ENCODE measurements at places on chromosomes 13 and 19. TPM values are rescaled to one million over a fixed set of nuclear protein-coding genes. Genes with fewer than 3 reads are reported as not detected.

GRCh38 chr13:30325668-30326067, 18.3 kb upstream of the KATNAL1 start:
- DNase-seq, result no peak
- no peaks in the 10 kb centered on the region for H3K36me3 ChIP-seq
- H3K27me3 ChIP-seq, result no peaks in the 10 kb centered on the region
- peaks cover 2% of the 10 kb centered on the region for H3K4me1 ChIP-seq

DNA sequence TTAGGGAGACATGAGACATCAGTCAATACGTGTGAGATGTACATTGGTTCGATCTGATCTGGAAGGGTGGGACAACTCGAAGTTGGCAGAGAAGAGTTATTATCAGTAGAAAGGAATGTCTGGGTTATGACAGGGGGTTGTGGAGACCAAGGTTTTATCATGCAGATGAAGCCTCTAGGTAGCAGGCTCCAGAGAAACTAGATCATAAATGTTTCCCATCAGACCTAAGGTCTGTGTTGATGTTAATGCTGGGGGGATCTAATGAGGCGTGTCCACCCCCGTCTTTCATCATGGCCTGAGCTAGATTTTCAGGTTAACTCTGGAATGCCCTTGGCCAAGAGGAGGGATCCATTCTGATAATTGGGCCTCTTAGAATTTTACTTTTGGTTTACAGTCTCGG, 187.0 kb upstream of the KL start:
- H3K4me3 ChIP-seq, result no peak overlapping the region
- H3K27me3 ChIP-seq, result no peaks in the 10 kb centered on the region
- H3K27ac ChIP-seq, result no peak overlapping the region
- H3K4me1 ChIP-seq, result no peaks in the 10 kb centered on the region
- no peaks in the 10 kb centered on the region for H3K36me3 ChIP-seq

DNA sequence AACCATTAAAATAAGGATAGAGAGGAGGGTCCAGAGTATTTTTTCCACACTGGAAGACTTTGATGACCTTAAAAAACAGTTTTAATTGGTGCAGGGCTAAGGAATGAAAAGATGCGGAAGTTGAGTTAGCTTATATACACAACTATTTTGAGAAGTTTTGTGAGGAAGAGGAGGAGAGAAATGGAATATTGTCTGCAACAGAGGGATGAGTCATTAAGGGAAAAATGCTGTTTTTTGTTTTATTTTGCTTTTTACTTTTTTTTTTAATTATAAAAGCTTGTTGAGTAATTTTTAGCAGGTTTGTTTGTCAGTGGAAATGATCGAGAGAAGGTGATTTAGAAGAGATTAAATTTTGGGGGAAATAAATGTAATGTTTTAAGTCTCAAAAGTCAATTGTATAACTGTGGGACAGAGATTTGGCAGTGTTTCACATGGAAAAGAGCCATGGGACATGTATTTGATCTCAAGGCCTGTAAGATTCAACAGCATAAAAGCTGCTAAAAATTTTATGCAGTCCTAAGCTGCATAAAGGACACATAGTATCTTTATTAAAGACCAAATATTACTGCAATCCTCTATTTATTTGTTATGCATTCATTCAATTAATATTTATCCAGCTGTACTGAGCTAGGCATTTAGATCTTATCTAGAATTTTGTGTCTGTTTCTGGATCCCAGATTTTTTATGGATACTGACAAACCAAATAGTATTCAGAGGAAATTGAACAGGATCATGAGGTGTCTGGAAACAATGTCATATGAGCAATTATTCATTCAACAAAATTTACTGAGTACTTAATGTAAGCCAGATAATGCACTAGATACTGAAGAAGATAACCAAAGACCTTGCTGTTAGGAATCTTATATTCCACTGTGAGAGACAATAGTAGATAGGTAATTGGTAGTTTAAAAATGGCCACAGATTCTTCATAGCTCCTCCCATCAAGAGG, 72.7 kb downstream of the DNAJC15 start:
- no peak overlapping the region for H3K4me3 ChIP-seq
- no peak overlapping the region for H3K27ac ChIP-seq
- no peak for DNase-seq
- H3K4me1 ChIP-seq, result peaks cover 5% of the 10 kb centered on the region
- no peaks in the 10 kb centered on the region for H3K27me3 ChIP-seq

GRCh38 chr13:41654796-41655195, 197.4 kb downstream of the RGCC start:
- no peaks in the 10 kb centered on the region for H3K27me3 ChIP-seq
- DNase-seq, result no peak
- no peaks in the 10 kb centered on the region for H3K36me3 ChIP-seq
- H3K4me3 ChIP-seq, result no peak overlapping the region
- H3K27ac ChIP-seq, result no peak overlapping the region

The ZNF814 gene
- total RNA-seq, result 11.1 TPM

The PCSK4 gene
- not detected for total RNA-seq

The ZNF146 gene
- 44.8 TPM for total RNA-seq

GRCh38 chr13:110524541-110525257, 36.8 kb downstream of the RAB20 start:
- no peak overlapping the region for H3K4me3 ChIP-seq
- DNase-seq, result peak; percentile 74
- peak overlapping the region; percentile 46 for H3K27ac ChIP-seq
- H3K4me1 ChIP-seq, result peaks cover 2% of the 10 kb centered on the region
- no peaks in the 10 kb centered on the region for H3K36me3 ChIP-seq
- H3K27me3 ChIP-seq, result no peaks in the 10 kb centered on the region

DNA sequence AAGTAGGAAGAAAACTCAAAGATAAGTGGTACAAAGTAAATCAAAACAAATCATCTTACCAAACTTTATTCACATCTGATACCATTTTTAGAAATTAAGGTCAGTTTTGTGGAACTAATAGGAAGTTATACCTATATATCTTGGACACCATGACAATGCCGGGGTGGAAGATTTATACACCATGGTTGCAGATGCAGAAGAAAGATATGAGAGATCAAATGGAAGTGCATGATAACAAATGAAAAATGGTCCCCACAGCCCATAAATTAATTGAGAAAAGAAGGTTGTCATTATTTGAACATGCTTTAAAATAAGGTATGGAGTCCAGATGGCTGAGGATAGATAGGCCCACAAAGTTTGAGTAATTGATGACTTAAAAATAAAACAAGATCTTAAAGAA, 276.8 kb downstream of the TSHZ3 start:
- H3K36me3 ChIP-seq, result no peaks in the 10 kb centered on the region
- no peak overlapping the region for H3K27ac ChIP-seq
- H3K27me3 ChIP-seq, result no peaks in the 10 kb centered on the region
- no peak for DNase-seq
- no peak overlapping the region for H3K4me3 ChIP-seq

- no peaks in the 10 kb centered on the region for H3K27me3 ChIP-seq
- no peaks in the 10 kb centered on the region for H3K4me1 ChIP-seq
- H3K27ac ChIP-seq, result no peak overlapping the region
- H3K36me3 ChIP-seq, result no peaks in the 10 kb centered on the region
- DNase-seq, result no peak
Observed at GRCh38 chr13:98521461-98522247, 55.3 kb downstream of the STK24 start.

The RINL gene
- 5.7 TPM for total RNA-seq

GRCh38 chr13:100300243-100300642, 211.3 kb downstream of the PCCA start:
- DNase-seq, result no peak
- H3K27ac ChIP-seq, result no peak overlapping the region
- no peaks in the 10 kb centered on the region for H3K27me3 ChIP-seq
- no peaks in the 10 kb centered on the region for H3K4me1 ChIP-seq
- no peaks in the 10 kb centered on the region for H3K36me3 ChIP-seq

The KLK10 gene
- total RNA-seq, result not detected

GRCh38 chr13:81406639-81407292, 1065.8 kb upstream of the SPRY2 start:
- H3K36me3 ChIP-seq, result no peaks in the 10 kb centered on the region
- DNase-seq, result no peak
- H3K4me1 ChIP-seq, result no peaks in the 10 kb centered on the region
- H3K4me3 ChIP-seq, result no peak overlapping the region

The CSNK1A1L gene
- not detected for total RNA-seq

GRCh38 chr13:46516599-46517338, 36.2 kb upstream of the LRCH1 start:
- no peaks in the 10 kb centered on the region for H3K36me3 ChIP-seq
- no peaks in the 10 kb centered on the region for H3K4me1 ChIP-seq
- H3K4me3 ChIP-seq, result no peak overlapping the region
- DNase-seq, result no peak
- no peaks in the 10 kb centered on the region for H3K27me3 ChIP-seq

DNA sequence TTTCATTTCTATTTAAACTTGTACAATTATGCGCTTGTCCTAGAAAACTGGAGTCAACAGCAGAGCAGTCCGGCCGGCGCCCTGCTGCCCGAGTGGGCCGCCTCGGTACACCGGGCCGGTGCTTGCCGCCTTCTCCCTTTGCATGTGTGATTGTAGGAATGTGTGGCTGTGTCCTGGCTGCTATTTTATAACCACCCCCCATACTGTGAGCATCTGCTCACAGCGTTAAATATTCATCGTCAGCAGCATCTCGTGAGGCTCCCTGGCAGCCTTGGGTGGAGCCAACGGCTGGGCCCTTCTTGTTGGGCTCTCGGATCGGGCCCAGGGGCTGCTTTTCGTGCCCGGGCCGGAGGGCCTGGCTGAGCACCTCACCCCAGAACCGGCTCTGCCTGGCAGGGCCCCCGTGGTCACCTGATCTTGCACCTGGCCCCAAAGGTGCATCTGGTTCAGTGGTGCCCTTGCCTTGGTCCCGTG, 10.6 kb downstream of the PIAS4 start:
- no peak overlapping the region for H3K27ac ChIP-seq
- H3K27me3 ChIP-seq, result no peaks in the 10 kb centered on the region
- DNase-seq, result no peak
- no peak overlapping the region for H3K4me3 ChIP-seq
- no peaks in the 10 kb centered on the region for H3K4me1 ChIP-seq

- H3K36me3 ChIP-seq, result no peaks in the 10 kb centered on the region
- no peaks in the 10 kb centered on the region for H3K27me3 ChIP-seq
- H3K4me3 ChIP-seq, result no peak overlapping the region
- no peak overlapping the region for H3K27ac ChIP-seq
- no peak for DNase-seq
Observed at GRCh38 chr13:105395041-105395440, 1140.4 kb downstream of the EFNB2 start.

The SMAD9 gene
- total RNA-seq, result 48.9 TPM

GRCh38 chr13:45393941-45394570, 24.1 kb downstream of the SLC25A30 start:
- peaks cover 4% of the 10 kb centered on the region for H3K36me3 ChIP-seq
- no peak overlapping the region for H3K4me3 ChIP-seq
- no peak overlapping the region for H3K27ac ChIP-seq
- DNase-seq, result no peak

DNA sequence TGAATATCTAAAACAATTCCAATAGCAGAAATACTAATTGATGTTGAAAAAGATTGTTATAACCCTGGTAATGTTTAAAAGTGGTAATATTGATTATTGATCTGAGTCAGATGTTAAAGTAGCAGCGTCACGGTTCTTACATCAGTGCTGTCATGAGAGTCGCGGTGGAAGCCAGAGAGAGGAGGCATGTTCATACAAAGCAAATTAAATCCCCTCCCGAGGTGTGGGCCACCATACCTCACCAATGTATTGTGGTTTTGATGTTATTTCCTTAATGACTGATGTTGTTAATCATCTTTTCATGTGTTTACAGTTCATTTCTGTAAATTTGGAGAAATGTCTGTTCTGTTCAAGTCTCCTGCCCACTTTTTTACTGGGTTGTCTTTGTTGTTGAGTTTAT, 11.2 kb downstream of the ZNF317 start:
- no peak overlapping the region for H3K27ac ChIP-seq
- no peak overlapping the region for H3K4me3 ChIP-seq
- no peaks in the 10 kb centered on the region for H3K4me1 ChIP-seq
- peaks cover 3% of the 10 kb centered on the region for H3K36me3 ChIP-seq
- DNase-seq, result no peak

The CFAP97D2 gene
- total RNA-seq, result not detected

The PSG1 gene
- total RNA-seq, result not detected

GRCh38 chr19:16859626-16860025, 29.2 kb upstream of the F2RL3 start:
- H3K27me3 ChIP-seq, result no peaks in the 10 kb centered on the region
- H3K36me3 ChIP-seq, result peaks cover 3% of the 10 kb centered on the region
- H3K4me3 ChIP-seq, result no peak overlapping the region
- no peak for DNase-seq

GRCh38 chr19:52138278-52138982, 1.3 kb downstream of the ZNF616 start:
- no peaks in the 10 kb centered on the region for H3K36me3 ChIP-seq
- peak overlapping the region; percentile 74 for H3K4me3 ChIP-seq
- DNase-seq, result peak; percentile 78
- H3K27ac ChIP-seq, result peak overlapping the region; percentile 10

The FCER2 gene
- 2.9 TPM for total RNA-seq

DNA sequence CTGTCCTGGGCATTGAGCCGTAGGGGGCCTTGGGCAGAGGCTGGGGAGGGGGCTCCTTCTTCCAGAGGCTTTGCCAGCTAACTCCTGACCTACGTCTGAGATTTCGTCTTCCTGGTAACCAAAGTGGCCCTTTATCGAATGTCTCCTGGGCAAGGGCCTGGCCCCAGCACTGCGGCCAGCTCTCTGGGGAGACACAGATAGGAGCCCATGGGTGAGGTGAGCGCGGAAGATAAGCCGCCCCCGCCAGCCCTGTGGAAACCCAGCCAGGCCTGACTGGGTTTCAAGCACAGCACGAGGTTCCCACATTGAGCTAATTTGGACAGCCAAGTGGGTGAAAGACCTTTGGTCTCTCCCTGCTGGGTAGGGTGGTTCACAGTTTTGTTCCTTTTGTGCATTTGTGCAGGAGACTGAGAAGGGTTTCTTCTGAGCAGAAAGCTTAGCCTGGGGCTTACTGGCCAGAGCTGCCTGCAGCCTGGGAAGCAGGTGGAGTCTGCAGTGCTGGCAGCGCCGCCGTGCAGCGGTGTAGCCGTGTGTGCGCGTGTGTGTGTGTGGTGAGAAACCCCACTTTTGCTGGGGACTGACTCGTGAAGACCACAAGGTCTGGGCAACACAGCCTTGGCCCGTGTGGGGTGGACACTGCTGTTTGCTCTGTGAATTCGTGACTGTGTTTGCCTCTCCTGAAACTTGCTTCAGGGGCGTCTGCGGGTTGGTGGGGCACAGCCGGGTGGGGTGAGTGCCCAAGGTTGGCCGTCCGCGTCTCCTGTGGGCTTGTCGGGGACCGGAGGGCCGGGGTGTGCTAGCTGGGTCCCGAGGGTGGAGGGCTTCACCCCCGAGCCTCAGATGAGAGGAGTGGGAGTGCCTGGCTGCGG, 2.5 kb downstream of the BSG start:
- H3K36me3 ChIP-seq, result no peaks in the 10 kb centered on the region
- H3K27ac ChIP-seq, result no peak overlapping the region
- H3K27me3 ChIP-seq, result no peaks in the 10 kb centered on the region
- no peak for DNase-seq
- H3K4me1 ChIP-seq, result no peaks in the 10 kb centered on the region

The R3HDM4 gene
- 43.8 TPM for total RNA-seq

GRCh38 chr13:78540058-78540457, 63.3 kb downstream of the POU4F1 start:
- H3K4me1 ChIP-seq, result no peaks in the 10 kb centered on the region
- DNase-seq, result no peak
- no peak overlapping the region for H3K27ac ChIP-seq
- no peaks in the 10 kb centered on the region for H3K36me3 ChIP-seq

The SIN3B gene
- total RNA-seq, result 61.1 TPM

- no peaks in the 10 kb centered on the region for H3K4me1 ChIP-seq
- no peak overlapping the region for H3K27ac ChIP-seq
- no peaks in the 10 kb centered on the region for H3K36me3 ChIP-seq
- H3K27me3 ChIP-seq, result no peaks in the 10 kb centered on the region
- DNase-seq, result no peak
Observed at GRCh38 chr19:21463449-21464105, 41.8 kb upstream of the ZNF429 start.

Data from aorta (tissue), 5 donors.